HCT116 (cell line): ENCODE measurements at places on chromosomes 7 and 10.

- H3K36me3 ChIP-seq, result no peaks in the 10 kb centered on the region
- peaks cover 29% of the 10 kb centered on the region for H3K27me3 ChIP-seq
- no peaks in the 10 kb centered on the region for H3K4me1 ChIP-seq
Measured at GRCh38 chr10:98338318-98338717, 70.3 kb upstream of the LOXL4 start.

DNA sequence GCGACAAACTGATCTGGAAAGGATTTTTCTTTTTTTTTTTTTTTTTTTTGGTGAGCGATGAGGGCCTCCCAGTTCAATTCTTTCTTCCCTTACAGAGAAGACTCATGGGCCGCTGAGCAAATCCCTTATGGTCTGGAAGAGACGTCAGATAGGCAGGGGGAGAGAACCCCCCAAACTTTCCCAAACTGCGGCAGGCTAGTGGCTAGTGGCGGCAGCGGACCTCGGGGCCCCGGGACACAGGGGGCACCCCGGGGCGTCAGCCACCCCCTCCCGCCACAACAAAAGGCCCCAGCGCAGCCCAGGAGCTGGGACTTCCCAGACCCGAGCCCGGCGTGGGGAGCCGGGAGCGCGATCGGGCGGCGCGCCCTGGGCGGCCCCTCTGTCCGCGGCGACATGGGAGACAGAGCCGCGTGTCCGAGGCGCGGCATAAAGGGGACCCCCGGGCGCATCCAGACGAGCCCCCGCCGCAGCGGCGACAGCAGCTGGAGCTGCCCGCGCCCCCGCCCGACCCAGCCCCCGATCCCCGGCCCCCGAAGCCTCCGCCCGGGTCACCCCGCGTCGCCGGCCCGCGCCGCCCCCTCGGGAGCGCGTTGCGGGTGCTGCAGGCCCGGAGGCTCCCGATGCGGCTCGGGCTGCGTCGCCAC, 755 bp downstream of the FAM171A1 start:
- no peaks in the 10 kb centered on the region for H3K36me3 ChIP-seq
- DNase-seq, result no peak
- peak overlapping the region; percentile 63 for H3K4me3 ChIP-seq
- H3K27me3 ChIP-seq, result no peaks in the 10 kb centered on the region
- H3K4me1 ChIP-seq, result peaks cover 6% of the 10 kb centered on the region; the same call in 1 of the 2 replicates
- peak overlapping the region; percentile 56; the same call in 1 of the 2 replicates for H3K27ac ChIP-seq

GRCh38 chr7:12913002-12913401, 225.6 kb downstream of the ARL4A start:
- H3K27ac ChIP-seq, result no peak overlapping the region
- H3K4me3 ChIP-seq, result no peak overlapping the region
- DNase-seq, result no peak
- no peaks in the 10 kb centered on the region for H3K36me3 ChIP-seq
- H3K4me1 ChIP-seq, result no peaks in the 10 kb centered on the region

DNA sequence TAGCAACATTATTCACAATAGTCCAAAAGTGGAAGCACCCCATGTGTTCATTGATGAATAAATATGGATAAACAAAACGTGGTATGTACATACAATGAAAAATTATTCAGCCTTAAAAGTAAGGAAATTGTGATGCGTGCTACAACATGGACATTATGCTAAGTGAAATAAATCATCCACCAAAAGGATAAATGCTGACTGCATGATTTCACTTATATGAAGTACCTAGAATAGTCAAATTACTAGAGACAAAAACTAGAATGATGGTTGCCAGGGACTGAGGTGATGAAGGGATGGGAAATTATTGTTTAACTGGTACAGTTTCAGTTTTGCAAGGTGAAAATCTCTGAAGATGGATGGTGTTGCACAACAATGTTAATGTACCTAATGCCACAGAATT, 56.6 kb downstream of the THSD7A start:
- no peak overlapping the region for H3K27ac ChIP-seq
- DNase-seq, result no peak
- H3K4me1 ChIP-seq, result no peaks in the 10 kb centered on the region
- H3K36me3 ChIP-seq, result no peaks in the 10 kb centered on the region
- H3K4me3 ChIP-seq, result no peak overlapping the region

DNA sequence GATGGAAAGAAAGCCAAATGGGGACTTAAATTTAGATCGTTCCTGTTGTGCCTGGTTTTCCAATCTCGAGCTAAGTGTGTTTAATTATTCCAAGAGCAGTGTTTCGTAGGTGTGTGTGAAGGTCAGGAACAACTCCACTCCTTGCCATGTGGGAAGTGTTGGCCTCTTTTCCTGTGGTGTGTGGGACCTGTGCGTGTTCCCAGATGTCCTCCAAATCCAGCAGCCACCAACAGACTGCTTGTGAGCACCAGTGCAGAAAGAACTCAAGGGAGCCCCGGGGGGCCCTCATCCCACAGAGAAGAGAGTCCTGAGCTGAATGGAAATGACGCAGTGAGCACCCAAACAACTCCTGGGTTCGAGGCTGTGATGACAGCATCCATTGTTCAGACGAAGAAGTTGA, 227.7 kb downstream of the TMEM178B start:
- DNase-seq, result no peak
- H3K36me3 ChIP-seq, result no peaks in the 10 kb centered on the region
- H3K4me3 ChIP-seq, result no peak overlapping the region
- H3K27me3 ChIP-seq, result peaks cover 13% of the 10 kb centered on the region
- no peaks in the 10 kb centered on the region for H3K4me1 ChIP-seq
- H3K27ac ChIP-seq, result no peak overlapping the region

DNA sequence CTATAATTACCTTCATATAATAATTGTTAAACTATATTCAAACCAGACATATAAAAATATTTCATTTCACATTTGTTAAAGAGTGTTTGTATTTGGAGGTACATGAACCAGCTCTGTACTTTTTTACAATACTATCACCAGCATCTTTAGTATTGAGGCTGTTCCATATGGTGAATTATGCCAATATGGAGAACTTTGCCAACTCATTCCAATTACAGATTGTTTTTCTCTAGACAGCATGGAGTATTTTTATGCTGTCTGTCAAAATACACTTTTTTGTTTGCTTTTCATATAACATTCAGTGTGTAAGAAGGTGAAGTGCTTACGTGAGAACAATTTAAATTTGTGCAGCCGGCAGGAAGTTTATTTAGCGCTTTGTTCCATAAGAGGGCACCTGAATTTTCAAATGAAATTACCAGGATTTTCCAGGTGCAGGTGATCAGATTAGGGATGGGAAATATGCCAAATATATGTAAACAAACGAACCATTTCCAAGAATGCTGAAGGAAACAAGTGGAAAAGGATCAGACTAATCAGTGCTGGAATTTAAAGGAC, 54.9 kb downstream of the SEMA3E start:
- no peaks in the 10 kb centered on the region for H3K27me3 ChIP-seq
- H3K4me3 ChIP-seq, result no peak overlapping the region
- H3K4me1 ChIP-seq, result no peaks in the 10 kb centered on the region
- no peaks in the 10 kb centered on the region for H3K36me3 ChIP-seq

- H3K27me3 ChIP-seq, result no peaks in the 10 kb centered on the region
- H3K4me3 ChIP-seq, result no peak overlapping the region
- no peak for DNase-seq
- no peak overlapping the region for H3K27ac ChIP-seq
- H3K4me1 ChIP-seq, result no peaks in the 10 kb centered on the region
Measured at GRCh38 chr7:82210416-82211184, 233.0 kb downstream of the CACNA2D1 start.

- no peak overlapping the region for H3K4me3 ChIP-seq
- DNase-seq, result peak; percentile 50
- H3K27me3 ChIP-seq, result no peaks in the 10 kb centered on the region
Measured at GRCh38 chr7:82740246-82740848, 296.8 kb upstream of the CACNA2D1 start.

- no peaks in the 10 kb centered on the region for H3K27me3 ChIP-seq
- no peak overlapping the region for H3K4me3 ChIP-seq
- H3K4me1 ChIP-seq, result no peaks in the 10 kb centered on the region
- H3K36me3 ChIP-seq, result no peaks in the 10 kb centered on the region
Measured at GRCh38 chr10:114565066-114565465, 93.0 kb downstream of the ABLIM1 start.

GRCh38 chr7:84022009-84022408, 172.6 kb downstream of the SEMA3A start:
- no peaks in the 10 kb centered on the region for H3K36me3 ChIP-seq
- H3K27ac ChIP-seq, result peak overlapping the region; percentile 9; the same call in 1 of the 2 replicates
- H3K4me1 ChIP-seq, result peaks cover 29% of the 10 kb centered on the region; the same call in 1 of the 2 replicates
- DNase-seq, result no peak

DNA sequence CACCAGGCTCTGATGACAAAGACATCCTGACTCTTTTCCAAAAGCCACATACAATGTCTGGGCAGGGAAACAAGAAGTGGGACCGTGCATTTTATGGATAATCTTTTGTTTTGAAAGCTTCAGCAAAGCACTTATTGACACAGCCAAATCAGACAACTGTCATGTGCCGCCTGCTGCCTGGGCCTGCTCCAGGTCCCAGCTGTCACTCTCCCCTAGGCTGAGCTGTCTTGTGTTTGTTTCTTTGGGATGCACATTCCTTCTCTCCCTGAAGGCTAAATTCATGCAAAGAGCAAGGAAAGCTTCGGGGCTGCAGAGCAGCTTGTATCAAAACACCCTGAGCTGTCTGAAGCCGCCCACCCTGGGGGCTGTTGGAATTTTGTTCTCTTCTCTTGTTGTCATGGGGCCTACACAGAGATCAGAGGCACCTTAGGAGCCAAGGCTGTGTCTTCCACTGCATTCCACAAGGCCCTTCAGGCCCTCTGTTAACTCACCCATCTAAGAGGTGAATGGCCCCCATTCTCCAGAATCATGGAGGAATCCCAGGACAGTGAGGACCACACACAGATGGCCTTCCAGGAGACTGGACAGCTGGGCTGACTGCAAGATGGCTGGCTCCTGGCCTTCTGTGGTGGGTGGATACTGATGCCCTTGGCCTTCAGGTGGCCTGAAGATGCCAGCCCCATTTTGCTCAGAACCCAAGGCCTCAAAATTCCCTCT, 17.8 kb upstream of the SLC18A2 start:
- H3K4me3 ChIP-seq, result no peak overlapping the region
- H3K27ac ChIP-seq, result no peak overlapping the region
- 0 out of 2 replicates have a peak, but pooled peaks cover 3% of the 10 kb centered on the region for H3K4me1 ChIP-seq

DNA sequence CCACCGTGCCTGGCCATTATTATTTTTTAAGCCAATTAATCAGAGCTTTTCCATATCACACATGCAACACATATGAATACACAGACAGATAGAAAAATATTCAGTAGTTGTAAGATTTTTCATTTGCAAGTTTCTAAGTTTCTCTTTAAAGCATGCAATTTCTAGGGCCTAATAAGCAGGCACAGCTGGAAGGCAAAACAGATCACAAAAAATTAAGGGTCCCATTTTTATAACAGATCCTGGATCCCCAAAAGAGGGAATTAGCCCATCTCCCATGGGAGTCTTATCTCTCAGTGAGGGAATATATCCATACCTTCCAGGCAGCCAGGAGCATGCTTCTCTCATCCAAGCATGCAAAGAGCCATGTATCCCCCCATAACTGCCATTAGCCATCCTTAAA, 31.2 kb upstream of the ZNF365 start:
- no peak overlapping the region for H3K4me3 ChIP-seq
- no peaks in the 10 kb centered on the region for H3K27me3 ChIP-seq
- no peak for DNase-seq

- H3K36me3 ChIP-seq, result peaks cover 23% of the 10 kb centered on the region
- no peak for DNase-seq
- H3K27me3 ChIP-seq, result no peaks in the 10 kb centered on the region
- H3K4me3 ChIP-seq, result no peak overlapping the region
- no peaks in the 10 kb centered on the region for H3K4me1 ChIP-seq
- H3K27ac ChIP-seq, result no peak overlapping the region
Measured at GRCh38 chr10:91953600-91954160, 30.1 kb downstream of the BTAF1 start.

- H3K36me3 ChIP-seq, result no peaks in the 10 kb centered on the region
- H3K27me3 ChIP-seq, result no peaks in the 10 kb centered on the region
- no peak overlapping the region for H3K27ac ChIP-seq
- H3K4me3 ChIP-seq, result no peak overlapping the region
- H3K4me1 ChIP-seq, result no peaks in the 10 kb centered on the region
- no peak for DNase-seq
Measured at GRCh38 chr10:102342958-102343357, 52.5 kb upstream of the NFKB2 start.

DNA sequence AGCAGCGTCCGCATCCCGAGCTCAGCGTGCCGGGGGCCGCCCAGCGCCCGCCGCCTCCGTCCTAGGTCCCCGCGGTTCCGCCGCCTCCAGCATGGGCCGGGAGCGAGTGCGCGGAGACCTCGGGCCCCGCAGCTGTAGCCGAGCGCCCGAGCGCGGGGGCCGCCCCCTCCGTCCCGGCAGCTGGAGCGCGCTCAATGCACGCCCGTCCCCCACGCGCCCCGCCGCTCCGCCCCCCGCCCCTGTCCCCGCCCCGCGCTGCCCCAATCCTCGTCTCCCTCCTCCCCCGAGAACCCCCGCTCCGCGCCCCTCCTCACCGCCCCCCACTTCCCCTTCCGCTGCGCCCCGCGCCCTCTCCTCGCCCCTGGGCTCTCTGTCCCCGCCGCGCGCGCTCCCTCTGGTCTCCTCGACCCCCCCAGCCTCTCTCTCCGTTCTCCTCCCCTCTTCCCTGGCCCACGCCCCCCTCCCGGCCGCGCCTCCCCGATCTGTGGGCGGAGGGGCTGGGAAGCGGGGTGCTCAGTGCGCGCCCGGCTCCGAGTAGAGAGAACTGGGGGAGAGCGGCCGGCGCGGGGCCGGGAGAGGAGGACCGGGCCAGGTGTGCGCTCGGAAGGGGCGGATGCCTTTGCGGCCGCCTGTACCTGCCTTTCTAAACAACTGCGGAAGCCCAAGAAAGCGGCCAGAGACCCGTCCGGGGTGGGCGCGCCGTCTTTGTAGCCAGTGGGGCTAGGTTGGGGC, at the start of gene VIPR2:
VIPR2 (minus strand) TSS at position 110 of the 732 bp plus-strand sequence; CDS start at position 14, 96 bp downstream.
- no peaks in the 10 kb centered on the region for H3K27me3 ChIP-seq
- H3K4me1 ChIP-seq, result no peaks in the 10 kb centered on the region
- DNase-seq, result no peak
- H3K36me3 ChIP-seq, result no peaks in the 10 kb centered on the region

DNA sequence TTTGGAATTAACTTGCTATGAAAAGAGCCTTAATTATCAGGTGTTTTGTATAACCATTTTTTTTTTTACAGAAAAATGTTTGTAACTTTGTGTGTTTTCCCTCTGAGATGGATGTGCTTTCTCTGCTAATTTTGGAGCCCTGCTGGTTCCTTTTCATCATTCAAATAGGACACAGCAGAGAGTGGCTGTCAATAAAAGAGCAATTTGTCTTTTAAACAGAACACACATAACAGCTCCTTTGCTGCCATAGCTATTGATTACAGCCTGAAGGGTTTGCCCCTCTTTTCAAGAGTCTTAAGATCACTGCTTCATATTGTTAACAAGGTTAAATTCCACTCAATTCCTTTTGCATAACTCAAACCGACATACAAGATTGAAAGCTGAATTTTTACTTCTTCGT, 187.2 kb upstream of the MBL2 start:
- H3K4me1 ChIP-seq, result no peaks in the 10 kb centered on the region
- H3K36me3 ChIP-seq, result no peaks in the 10 kb centered on the region
- no peak overlapping the region for H3K4me3 ChIP-seq
- no peak for DNase-seq
